Omental fat pad (tissue), 4 donors: ENCODE measurements at places on chromosomes 1 and 21. TPM values are rescaled to one million over a fixed set of nuclear protein-coding genes. Genes with fewer than 3 reads are reported as not detected.

EFNA1 gene
- total RNA-seq = 61.7 TPM

JTB gene
- total RNA-seq = 207 TPM

ST6GALNAC3 gene
- total RNA-seq = 34.0 TPM

CASZ1 gene
- 7.3 TPM for total RNA-seq

HAO2 gene
- total RNA-seq = not detected

PEA15 gene
- 214 TPM for total RNA-seq

ASTN1 gene
- total RNA-seq = 1.2 TPM

FLG2 gene
- total RNA-seq = not detected

PRAMEF5 gene
- total RNA-seq = not detected

ZNF669 gene
- total RNA-seq = 5.5 TPM

OXCT2 gene
- 1.4 TPM for total RNA-seq

TNFAIP8L2 gene
- 11.2 TPM for total RNA-seq

IGSF9 gene
- total RNA-seq = 11.0 TPM

ATP13A2 gene
- 28.3 TPM for total RNA-seq

PYHIN1 gene
- 4.3 TPM for total RNA-seq

MYCL gene
- total RNA-seq = 0.31 TPM

S100A7 gene
- total RNA-seq = not detected

MAN1C1 gene
- 21.0 TPM for total RNA-seq

CHTOP gene
- total RNA-seq = 60.9 TPM

KRTAP6-3 gene
- not detected for total RNA-seq

CFHR1 gene
- total RNA-seq = not detected

FAF1 gene
- total RNA-seq = 34.3 TPM

LCE1C gene
- total RNA-seq = not detected

SYPL2 gene
- 1.7 TPM for total RNA-seq

GJB5 gene
- total RNA-seq = not detected
